ENCODE measurements at places on chromosomes 3 and 15.

- DNase-seq: no peak
Observed at GRCh38 chr3:146092230-146092629, 68.8 kb downstream of the PLOD2 start.

DNA sequence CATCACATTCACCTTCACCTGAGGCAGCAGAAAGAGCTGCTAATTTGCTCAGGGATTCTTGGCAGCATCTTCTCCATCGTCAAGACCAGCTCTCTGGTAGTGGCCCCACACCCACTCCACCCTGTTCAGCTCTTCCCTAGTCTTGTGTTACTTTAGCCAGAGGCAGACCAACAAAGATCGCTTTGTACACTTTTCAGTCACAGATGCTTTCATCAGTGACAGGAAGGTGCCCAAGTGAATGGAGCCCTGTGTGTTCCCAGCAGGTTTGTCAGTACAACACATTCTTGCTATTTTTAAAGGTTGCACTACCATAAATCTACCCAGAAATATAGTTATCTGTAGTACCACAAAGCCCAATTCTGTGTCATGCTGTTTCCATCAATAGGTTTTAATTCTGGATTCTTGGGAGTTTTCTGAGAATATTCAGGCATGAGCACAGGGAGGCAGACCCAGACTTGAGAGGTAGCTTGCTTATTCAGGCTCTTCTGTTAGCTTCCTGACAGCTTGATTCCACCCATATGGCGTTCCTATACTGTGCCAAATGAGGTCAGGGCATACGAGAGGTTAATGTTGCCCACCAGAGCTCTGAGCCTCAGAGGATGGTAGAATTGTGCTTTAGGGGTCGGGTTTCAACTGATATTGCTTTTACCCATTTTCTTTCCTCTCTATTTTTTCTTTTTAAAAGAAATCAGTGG, 109.8 kb upstream of the MANF start:
- DNase-seq: no peak

- DNase-seq: no peak
Observed at GRCh38 chr3:148631124-148631903, 66.4 kb upstream of the AGTR1 start.

- no peak for DNase-seq
Observed at GRCh38 chr15:92226020-92226612, 167.6 kb upstream of the ST8SIA2 start.

- no peak for DNase-seq
Observed at GRCh38 chr3:11250902-11251806, 21.0 kb upstream of the ATG7 start.

GRCh38 chr15:49875392-49875791, 243.6 kb downstream of the ATP8B4 start:
- no peak for DNase-seq

GRCh38 chr3:122520861-122521260, 6.1 kb upstream of the KPNA1 start:
- DNase-seq: no peak

DNA sequence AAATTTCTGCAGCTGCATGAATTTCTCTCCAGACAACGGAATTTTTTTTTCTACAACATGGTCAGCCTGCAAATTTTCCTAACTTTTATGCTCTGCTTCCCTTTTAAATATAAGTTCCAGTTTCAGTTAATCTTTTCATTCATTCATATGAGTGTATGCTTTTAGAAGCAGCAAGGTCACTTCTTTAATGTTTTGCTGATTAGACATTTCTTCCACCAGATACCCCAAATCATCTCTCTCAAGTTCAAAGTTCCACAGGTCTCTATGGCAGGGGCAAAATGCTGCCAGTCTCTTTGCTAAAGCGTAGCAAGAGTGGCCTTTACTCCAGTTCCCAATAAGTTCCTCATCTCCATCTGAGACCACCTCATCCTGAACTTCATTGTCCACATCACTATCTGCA, 205.6 kb upstream of the GRM7 start:
- no peak for DNase-seq

- DNase-seq: no peak
Observed at GRCh38 chr3:44529927-44530326, 25.1 kb upstream of the ZKSCAN7 start.

DNA sequence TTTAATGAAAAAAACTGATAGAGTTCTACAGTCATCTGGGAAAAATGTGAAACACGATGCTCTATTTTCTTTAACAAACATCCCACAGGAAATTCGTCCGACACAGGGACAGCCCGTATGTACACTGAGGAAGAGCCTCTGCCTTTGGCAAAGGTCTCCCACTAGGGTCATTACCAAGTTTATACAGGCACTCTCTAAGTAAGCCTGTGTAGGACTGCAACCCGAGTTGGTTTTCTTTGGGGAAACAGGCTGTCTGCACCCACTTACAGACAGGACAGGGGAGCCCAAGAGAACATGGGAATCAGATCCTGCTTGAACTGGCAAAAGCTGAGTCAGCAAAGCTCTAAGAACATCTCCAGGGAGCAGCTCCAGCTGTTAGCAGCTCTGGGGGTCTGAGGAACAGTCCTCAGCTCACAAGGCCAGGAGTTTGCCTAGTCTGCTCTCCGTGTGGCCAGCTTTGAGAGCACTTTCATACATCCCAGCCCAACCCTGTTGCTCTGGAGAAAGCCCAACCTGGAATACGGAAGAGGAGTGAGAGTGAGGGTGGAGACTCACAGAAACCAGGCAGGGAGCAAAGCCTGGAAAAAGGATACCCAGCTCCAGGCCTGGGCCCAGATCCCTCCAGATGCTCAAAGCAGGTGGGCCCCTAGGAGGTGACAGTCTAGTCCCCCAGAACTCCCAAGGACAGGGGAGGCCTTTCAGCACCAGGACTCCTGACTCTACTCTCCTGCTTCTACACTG, 1.9 kb downstream of the TBC1D2B start:
- DNase-seq: no peak

- DNase-seq: no peak
Observed at GRCh38 chr3:187741403-187742350, 3.6 kb downstream of the BCL6 start.

DNA sequence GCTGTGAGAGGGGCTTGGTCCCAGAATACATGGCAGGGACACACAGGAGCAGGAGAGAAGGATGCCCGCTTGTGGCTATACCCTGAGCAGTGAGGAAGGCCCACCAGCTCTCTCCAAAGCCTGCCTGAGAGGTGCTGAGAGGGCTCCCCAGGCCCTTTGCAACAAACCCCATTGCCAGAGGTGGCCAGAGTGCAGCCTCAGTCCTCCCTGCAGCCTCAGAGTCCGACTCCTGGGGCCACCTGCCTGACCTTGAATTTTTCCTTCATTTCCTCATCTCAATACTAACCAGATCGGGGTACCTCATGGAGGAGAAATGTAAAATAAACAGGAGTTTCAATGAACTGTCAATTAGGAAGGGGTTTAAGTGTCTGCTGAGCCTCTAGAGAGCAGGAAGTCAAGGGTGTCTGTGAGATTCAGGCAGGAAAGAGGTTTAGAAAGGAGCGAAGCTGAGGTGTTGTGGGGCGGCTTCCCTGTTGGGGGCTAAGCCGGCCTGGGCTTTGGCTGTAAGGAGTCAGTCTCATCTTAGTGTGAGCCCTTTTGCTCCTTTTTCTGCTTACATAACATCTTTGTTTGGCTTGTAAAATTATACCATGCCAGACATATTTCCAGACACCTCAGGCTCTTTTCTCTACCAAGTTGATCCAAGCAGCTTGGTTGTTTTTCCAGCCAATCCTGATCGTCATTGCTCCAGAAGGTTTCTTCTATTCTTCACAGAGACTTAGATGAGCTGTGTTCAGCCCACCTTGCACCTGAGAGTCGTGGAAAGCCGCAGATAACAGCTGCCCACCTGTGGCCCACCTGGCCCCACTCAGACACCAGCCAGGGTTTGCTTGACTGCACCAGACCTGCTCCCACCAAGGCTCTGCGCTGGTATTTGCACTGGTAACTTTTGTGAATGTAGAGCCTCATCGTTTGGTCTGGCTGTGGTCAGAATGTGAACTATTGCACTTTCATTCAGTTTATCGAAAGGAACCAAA, 36.7 kb downstream of the CMTM7 start:
- DNase-seq: no peak

DNA sequence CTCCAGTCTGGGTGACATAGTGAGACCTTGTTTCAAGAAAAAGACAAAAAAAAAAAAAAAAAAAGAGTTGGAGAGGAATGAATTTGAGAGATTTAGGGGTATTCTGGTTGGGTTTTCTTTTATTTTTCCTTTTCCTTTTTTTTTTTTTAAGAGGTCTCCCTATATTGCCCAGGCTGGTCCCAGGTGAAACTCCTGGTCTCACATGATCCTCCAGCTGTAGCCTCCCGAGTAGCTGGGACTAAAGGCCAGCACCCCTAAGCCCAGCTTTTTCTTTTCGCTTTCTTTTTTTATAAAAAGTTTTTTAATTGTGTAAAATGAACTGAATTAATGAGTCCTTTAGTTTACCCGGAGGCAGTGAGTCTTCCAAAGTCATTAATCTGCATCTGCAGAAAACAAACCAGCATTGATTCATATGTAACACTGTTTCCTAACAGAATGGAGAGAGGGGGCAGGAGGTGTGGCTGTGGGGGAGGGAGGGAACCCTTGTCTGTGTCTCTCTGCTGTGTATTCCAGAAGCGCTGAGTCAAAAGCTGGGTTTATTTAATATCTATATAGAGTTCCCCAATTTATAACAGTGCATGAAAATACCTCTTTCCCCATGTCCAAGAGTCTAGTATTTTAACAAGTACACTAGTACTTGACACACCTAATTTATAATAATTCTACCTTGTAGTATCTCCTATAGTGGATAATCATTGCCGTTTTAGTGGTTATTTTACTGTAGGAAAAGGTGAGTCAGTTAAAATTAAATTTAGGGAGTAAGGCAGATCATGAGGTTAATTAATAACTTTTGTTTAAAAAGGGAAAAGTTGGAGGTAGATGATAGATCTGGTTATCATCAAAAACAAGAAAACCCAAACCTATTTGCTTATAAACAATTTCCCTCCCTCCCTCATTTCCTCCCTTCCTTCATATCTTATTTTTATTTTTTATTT, 2.6 kb upstream of the DPPA4 start:
- no peak for DNase-seq

- no peak for DNase-seq
Observed at GRCh38 chr3:105876780-105877327, 8.0 kb upstream of the CBLB start.

DNA sequence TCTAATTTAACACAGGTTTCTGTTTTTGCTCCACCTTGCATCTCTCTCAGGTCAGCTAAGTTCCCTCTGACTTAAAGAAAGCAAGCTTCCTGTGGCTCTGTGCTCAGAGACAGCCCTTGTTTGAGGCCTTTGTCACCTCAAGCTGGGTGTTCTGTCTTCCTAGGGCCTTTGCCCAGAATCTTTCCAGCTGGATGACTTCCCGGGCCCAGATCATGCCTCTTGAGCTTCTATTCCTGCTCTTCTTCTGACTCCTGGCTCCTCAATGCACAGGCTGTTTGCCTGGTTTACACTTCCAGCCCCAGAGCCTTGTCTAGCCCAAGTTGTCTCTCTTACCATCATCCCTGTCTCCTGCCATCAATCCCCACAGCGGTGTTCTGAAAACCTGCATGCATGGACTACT, 300.6 kb downstream of the VPS13C start:
- DNase-seq: no peak

Data from esophagus squamous epithelium (tissue), 5 donors.